ENCODE measurements at places on chromosomes 16 and 17.

- no peak for DNase-seq
These were observed 190.9 kb upstream of the CDH11 start for GRCh38 chr16:65312795-65313194.

- no peak for DNase-seq
These were observed 16.8 kb upstream of the PMP22 start for GRCh38 chr17:15281909-15282308.

DNA sequence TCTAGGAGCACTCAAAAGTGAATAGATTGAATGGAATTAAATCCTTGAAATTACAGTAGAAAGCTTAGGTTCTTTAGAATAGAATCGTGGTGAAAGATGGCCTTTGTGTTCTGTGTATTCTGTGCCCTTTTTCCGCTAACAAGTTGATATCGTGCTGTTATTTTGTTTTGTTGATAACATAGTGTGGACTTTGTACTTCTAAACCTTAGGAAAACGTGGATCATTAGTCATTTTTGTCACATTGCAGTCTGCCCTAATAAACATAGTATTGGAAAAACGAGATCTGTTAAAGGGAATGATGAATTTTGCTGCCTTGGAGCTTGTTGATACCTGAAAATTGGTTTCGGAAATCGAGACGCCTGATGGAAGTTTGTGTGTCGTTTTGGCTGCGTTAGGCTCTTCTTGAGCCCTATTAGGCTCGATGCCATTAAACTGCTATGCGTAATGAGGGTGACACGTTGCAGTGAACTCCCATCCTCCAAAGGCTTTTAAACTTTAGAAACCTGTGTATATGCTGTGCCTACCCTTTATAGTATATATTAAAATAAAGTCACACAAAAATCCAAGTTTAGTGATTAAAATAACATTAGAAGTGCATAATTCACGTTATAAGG is 145.7 kb downstream of the PRKCA start:
- DNase-seq, result no peak

DNA sequence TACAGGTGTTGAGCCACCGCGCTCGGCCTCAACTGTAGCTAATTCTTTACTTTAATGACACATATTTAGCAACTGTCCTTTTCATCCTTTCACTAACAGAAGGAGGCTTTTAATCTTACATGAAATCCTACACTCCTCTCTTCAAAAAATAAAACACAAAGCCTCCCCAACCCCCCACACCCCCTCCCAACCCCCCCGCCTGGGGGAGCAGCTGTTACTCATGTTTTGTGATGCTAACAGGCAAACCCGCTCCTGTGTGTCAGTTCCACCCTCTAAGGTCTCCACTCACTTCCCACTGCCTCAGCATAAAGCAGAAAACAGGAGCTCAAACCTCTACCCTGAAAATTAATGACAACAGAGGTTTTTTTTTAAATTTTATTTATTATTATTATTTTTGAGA is 55.4 kb upstream of the SLC25A19 start:
- no peak for DNase-seq

DNA sequence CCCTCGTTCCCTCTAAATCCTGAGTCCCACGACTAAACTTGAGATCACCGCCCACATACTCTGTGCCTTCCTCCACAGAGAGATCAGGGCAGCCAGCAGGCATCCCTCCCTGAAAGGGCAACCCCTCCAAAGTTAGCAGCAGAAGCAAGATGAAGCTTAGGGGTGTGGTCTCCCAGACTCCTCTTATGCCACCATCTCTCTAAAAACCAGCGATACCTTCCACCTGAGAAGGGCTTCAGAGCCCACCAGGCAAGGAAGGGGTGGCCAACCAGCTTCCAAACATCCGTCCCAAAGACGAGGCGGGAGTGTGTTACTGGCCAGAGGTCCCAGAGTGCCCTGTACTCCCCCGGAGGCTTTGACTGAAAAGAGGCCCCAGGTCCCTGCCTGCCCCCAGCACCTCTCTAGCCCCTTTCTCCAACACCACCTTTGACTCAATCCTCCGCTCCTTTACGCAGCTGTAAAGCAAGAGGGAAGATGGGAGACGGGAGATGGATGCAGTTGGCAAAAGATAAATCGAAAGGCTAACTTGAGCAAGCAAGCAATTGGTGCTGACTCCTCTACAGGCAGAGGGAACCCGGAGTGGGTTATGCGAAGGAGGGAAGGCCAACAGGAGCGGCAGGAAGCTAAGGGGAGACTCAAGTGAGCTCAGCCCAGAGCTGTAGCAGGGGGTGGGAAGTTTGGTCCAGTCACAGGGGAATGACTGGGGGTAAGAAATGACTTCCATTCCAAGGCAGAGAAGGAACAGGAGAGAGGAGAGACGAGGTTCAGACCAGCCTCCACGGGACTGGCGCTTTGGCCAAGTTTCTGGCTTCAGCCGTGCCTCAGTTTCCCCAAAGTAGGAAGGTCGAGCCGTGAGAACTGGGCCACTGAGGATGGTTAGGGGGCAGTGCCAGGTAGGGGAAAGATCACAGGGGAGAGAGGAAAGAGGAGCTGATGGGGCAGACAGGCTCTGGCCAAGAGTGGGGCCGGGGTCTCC is 1.0 kb downstream of the ST3GAL2 start:
- no peak for DNase-seq

- peak; percentile 90 for DNase-seq
These were observed 207.3 kb downstream of the CCDC182 start for GRCh38 chr17:57537524-57538410.

DNA sequence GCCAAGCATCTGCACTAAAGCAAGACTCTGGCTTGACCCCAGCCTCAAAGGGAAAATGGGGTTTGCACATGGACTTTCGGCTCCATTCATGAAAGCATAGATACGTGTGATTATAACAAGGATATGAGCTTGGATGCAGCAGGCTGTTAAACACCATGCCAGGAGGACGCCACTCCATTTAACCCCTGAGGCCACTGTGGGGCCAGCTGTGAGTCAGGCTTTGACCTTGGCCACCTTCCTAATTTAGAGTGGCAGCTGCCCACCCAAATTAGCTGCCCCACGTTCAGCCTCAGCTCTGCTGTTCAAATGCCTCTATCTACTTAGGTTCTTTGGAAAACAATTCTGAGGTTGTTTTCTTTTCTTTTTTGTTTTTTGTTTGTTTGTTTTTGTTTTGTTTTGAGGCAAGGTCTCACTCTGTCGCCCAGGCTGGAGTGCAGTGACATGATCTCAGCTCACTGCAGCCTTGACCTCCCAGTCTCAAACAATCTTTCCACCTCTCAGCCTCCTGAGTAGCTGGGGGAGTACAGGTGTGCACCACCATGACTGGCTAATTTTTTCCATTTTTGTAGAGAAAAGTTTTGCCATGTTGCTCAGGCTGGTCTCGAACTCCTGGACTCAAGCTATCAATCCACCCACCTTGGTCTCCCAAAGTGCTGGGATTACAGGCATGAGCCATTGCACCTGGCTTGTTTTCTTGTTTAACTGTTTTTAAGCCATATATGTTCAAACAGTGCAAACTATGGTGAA is 23.2 kb upstream of the KIFC3 start:
- no peak for DNase-seq

DNA sequence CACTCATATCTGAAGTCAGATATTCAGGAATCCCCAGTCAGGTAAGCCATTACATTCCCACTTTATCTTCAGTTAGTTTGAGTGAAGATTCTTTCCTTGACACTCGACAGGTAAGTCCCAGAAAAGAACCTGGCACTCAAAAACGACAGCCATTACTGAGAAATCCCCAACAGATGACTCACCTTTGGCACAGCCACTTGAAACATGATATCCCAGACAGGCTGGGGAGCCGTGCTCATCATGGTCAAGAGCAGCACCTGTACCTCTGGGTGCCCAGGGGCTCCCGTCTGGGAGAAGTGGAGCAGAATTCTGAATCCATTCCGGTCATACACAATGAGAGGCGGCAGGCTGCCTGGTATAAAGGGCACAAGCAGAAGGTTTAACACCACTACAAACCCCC is 16.8 kb upstream of the COG7 start:
- DNase-seq, result no peak

- DNase-seq, result no peak
These were observed 57.2 kb downstream of the VAC14 start for GRCh38 chr16:70743791-70744190.

- no peak for DNase-seq
These were observed 28.3 kb downstream of the MSI2 start for GRCh38 chr17:57284583-57284982.

GRCh38 chr17:83152745-83153611 is 73.6 kb downstream of the METRNL start:
- DNase-seq, result no peak

DNA sequence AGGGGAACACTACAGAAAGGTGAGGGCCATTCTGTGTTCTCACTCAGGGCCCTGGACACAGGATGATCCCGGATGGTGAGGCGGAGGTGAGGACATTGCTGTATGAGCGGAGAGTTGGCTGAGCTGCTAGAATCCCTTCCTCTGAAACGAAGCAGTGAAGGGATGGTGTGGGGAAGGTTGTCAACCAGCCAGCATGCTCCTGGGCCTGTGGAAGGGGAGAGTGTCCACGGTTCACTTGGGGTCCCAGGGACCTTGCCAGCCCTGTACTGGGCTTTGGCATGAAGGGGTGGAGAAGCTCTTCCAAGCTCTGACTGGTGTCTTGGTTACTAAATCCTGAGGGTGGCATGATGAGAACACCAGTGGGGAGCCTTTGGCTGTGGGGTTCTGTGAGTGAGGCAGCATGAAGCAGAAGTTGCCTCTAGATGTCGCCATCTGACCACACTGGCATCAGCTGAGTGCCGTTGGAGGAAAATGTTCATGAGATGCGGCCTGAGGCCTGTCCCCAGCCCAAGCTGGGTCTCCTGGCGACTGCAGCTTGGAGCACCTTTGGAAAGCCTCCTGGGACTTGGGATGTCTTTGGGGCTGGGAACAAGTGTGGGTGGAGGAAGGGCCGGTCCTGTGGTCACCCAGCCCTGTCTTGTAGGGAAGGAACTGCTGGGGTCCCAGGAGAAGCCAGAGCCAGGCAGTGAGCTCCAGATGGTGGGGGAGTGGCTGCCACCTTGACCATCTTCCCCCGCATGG is 14.8 kb downstream of the PDP2 start:
- peak; percentile 48 for DNase-seq

DNA sequence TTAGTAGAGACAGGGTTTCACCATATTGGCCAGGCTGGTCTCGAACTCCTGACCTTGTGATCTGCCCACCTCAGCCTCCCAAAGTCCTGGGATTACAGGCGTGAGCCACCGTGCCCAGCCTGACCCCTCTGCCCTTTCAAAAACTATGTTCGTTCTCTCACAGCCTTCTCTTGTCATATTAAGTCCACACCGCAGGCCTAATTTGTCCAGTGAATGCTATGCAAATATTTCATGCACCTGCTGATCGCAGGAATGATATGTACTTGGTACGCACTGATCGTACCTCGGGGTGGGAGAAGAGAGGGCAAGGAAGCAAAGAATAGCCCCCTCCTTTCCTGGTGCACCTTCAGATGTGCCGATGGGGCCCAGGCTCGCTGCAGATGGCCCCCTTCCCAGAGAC is 3.0 kb upstream of the BIRC5 start:
- no peak for DNase-seq
